ENCODE measurements at places on chromosomes 12 and 14. TPM values are rescaled to one million over a fixed set of nuclear protein-coding genes. Genes with fewer than 3 reads are reported as not detected.

CEBPE gene
- total RNA-seq, result not detected

FGD4 gene
- 5.3 TPM for total RNA-seq

PTCSC3 gene
- not detected for total RNA-seq

OSGEP gene
- total RNA-seq, result 32.4 TPM

GLS2 gene
- 12.2 TPM for total RNA-seq

COX8C gene
- not detected for total RNA-seq

DNAL1 gene
- 13.3 TPM for total RNA-seq

KCNH5 gene
- not detected for total RNA-seq

DUSP6 gene
- total RNA-seq, result 40.9 TPM

- H3K27ac ChIP-seq, result no peak overlapping the region
- H3K4me3 ChIP-seq, result no peak overlapping the region
- no peak for DNase-seq
- H3K27me3 ChIP-seq, result no peaks in the 10 kb centered on the region
- peaks cover 4% of the 10 kb centered on the region for H3K4me1 ChIP-seq
- no peaks in the 10 kb centered on the region for H3K36me3 ChIP-seq
Measured at GRCh38 chr14:59771577-59771976, 99.0 kb downstream of the RTN1 start.

- H3K4me1 ChIP-seq, result peaks cover 12% of the 10 kb centered on the region
- H3K36me3 ChIP-seq, result no peaks in the 10 kb centered on the region
- no peak overlapping the region for H3K4me3 ChIP-seq
- DNase-seq, result no peak
Measured at GRCh38 chr12:124629789-124630480, 62.5 kb upstream of the NCOR2 start.

DNA sequence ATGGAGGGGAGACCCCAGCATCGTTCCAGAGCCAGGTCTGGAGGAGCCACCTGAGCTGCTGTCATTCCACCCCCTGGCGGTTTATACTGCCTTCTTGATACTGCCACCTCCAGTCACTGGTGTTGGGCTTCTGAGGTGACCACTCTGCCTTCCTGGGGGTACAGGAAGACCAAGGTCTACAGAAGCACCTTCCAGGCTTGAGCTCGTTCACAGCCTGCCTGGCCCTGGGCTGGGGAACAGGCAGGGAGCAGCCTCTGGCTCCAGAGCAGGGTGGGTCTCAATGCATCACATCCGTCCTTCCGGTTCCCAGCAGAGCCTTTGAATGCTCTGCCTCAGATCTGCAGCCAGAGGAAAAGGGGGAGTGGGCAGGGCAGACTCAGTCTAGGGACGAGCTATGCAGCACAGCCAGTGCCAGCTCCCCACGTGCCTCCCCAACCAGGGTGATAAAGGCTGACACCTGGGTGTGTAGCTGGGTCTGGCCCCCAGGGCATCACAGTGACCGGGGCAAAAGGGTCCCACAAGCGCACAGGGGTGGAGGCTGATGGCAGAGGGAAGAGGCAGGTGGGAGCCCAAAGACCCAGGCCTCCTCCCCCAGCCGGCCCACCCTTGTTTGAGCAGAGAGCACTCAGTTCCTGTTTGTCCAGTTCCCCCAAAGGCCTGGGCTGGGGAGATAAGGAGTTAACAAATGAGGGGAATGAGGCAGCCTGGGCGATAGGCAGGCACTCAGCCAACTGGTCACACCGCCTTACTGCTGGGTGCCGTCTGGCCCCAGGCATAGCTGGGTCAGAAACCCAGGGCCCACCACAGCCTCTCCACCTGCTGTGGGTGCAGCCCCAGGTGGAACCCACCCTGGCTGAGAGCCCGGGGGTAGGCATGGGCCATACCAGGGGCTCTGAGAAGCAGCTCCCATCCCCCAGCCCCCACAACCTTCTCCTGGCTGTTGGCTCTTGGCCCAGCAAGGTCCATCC is 17.1 kb downstream of the DEGS2 start:
- no peaks in the 10 kb centered on the region for H3K36me3 ChIP-seq
- no peaks in the 10 kb centered on the region for H3K27me3 ChIP-seq
- H3K4me1 ChIP-seq, result peaks cover 68% of the 10 kb centered on the region
- no peak overlapping the region for H3K4me3 ChIP-seq

GRCh38 chr12:64083285-64084210 is 138.5 kb downstream of the KICS2 start:
- DNase-seq, result no peak
- no peaks in the 10 kb centered on the region for H3K36me3 ChIP-seq
- H3K4me1 ChIP-seq, result no peaks in the 10 kb centered on the region
- no peak overlapping the region for H3K4me3 ChIP-seq
- no peaks in the 10 kb centered on the region for H3K27me3 ChIP-seq

- no peaks in the 10 kb centered on the region for H3K4me1 ChIP-seq
- H3K36me3 ChIP-seq, result no peaks in the 10 kb centered on the region
- no peak for DNase-seq
- no peak overlapping the region for H3K4me3 ChIP-seq
- no peaks in the 10 kb centered on the region for H3K27me3 ChIP-seq
- no peak overlapping the region for H3K27ac ChIP-seq
Measured at GRCh38 chr14:90576581-90576980, 179.8 kb downstream of the CALM1 start.

DNA sequence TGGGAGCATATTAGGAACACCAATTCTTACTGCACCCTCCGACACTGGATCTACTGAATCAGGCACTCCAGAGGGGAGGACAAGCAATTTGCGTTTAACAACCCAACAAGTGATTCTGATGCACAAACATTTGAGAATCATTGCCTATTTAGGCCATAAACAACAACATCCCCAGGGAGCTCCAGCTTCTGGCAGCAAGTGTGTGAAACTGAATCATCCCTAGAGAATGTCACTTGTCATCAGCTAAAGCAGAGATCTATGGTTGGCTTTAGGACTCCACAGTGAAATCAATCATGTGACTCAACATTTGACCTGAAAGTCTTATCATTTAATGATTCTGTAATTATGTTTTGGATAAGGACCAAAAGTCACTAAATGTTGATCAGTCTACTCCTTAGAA is 505.0 kb upstream of the FLRT2 start:
- no peak for DNase-seq
- H3K27me3 ChIP-seq, result no peaks in the 10 kb centered on the region
- no peak overlapping the region for H3K4me3 ChIP-seq

- H3K36me3 ChIP-seq, result no peaks in the 10 kb centered on the region
- H3K4me1 ChIP-seq, result no peaks in the 10 kb centered on the region
- no peaks in the 10 kb centered on the region for H3K27me3 ChIP-seq
- H3K4me3 ChIP-seq, result no peak overlapping the region
Measured at GRCh38 chr12:30420561-30420960, 275.1 kb downstream of the IPO8 start.

- no peaks in the 10 kb centered on the region for H3K36me3 ChIP-seq
- H3K27ac ChIP-seq, result no peak overlapping the region
- H3K27me3 ChIP-seq, result 0 out of 3 replicates have a peak, but pooled peaks cover 5% of the 10 kb centered on the region
- no peak overlapping the region for H3K4me3 ChIP-seq
- no peaks in the 10 kb centered on the region for H3K4me1 ChIP-seq
Measured at GRCh38 chr14:62743118-62743517, 302.1 kb downstream of the KCNH5 start.

- H3K27ac ChIP-seq, result no peak overlapping the region
- H3K4me3 ChIP-seq, result no peak overlapping the region
- no peak for DNase-seq
- H3K4me1 ChIP-seq, result no peaks in the 10 kb centered on the region
- no peaks in the 10 kb centered on the region for H3K27me3 ChIP-seq
Measured at GRCh38 chr12:87847147-87847546, 182.1 kb downstream of the C12orf50 start.

DNA sequence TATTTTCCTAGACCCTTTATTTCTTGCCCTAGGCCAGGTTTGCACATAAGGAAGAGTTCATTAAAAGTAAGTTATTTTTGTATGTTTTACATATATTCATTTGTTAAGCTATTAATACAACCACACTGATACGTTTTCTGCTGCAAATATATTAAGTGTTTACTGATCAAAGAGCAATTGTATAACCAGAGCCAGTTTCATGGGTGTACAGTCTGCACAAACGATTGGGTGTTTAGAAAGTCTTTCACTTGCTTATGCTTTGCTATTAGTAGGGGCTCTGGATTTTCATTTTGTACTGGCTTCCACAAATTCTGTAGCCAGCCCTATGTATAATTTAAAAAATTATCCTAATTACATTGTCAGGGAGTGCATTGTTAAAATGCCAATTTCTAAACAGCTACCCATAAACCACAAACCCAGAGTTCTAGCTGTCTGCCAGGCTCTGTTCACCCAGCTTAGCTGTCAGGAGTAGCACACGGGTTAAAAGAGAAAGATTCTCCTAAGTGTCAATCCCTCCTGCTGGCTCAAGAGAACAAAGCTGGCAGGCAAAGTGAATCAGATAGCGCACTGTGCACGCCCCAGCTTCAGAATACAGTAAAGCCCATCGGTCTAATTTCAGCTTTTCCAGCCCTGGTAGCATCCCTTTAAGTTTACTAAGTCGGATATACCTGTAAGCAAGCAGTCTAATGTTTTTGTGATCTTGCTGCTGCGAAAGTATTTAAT is 151.0 kb upstream of the LMO3 start:
- H3K27me3 ChIP-seq, result no peaks in the 10 kb centered on the region
- H3K36me3 ChIP-seq, result no peaks in the 10 kb centered on the region
- no peak for DNase-seq
- no peak overlapping the region for H3K4me3 ChIP-seq

Data from HepG2 (cell line).